GM23338 (cell line): ENCODE measurements at places on chromosomes 12 and 14.

GRCh38 chr12:3624273-3624672, 128.6 kb downstream of the CRACR2A start:
- no peak overlapping the region for H3K27ac ChIP-seq
- no peak for DNase-seq
- no peaks in the 10 kb centered on the region for H3K4me1 ChIP-seq
- H3K36me3 ChIP-seq: no peaks in the 10 kb centered on the region
- no peak overlapping the region for H3K4me3 ChIP-seq

- no peaks in the 10 kb centered on the region for H3K4me1 ChIP-seq
- H3K36me3 ChIP-seq: no peaks in the 10 kb centered on the region
- DNase-seq: no peak
- no peak overlapping the region for H3K4me3 ChIP-seq
- H3K27ac ChIP-seq: no peak overlapping the region
- H3K27me3 ChIP-seq: no peaks in the 10 kb centered on the region
Measured at GRCh38 chr14:34649344-34649743, 19.4 kb upstream of the SNX6 start.

DNA sequence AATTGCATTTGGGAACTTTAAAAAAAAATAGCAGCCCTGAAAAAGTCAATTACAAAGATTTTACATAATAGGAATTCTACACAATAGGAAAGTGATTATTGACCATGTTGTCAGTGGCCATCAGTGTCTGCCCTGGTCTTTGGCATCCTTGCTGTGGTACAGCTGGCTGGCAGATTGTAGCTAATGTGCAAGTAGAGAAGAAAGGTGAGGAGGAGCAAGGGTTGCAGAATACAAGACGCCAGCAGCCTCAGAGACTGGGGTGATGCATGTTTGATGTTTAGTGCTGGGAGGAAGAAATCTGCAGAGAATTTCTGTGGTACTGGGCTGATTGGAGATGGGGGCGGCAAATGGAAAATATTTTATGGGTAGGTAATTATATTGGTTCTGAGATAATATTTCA, 322.9 kb downstream of the TMEM117 start:
- DNase-seq: no peak
- no peaks in the 10 kb centered on the region for H3K36me3 ChIP-seq
- no peak overlapping the region for H3K27ac ChIP-seq
- H3K27me3 ChIP-seq: no peaks in the 10 kb centered on the region

GRCh38 chr12:67006610-67007009, 262.5 kb upstream of the CAND1 start:
- H3K27me3 ChIP-seq: no peaks in the 10 kb centered on the region
- no peaks in the 10 kb centered on the region for H3K4me1 ChIP-seq
- DNase-seq: no peak
- no peak overlapping the region for H3K4me3 ChIP-seq
- H3K36me3 ChIP-seq: no peaks in the 10 kb centered on the region

DNA sequence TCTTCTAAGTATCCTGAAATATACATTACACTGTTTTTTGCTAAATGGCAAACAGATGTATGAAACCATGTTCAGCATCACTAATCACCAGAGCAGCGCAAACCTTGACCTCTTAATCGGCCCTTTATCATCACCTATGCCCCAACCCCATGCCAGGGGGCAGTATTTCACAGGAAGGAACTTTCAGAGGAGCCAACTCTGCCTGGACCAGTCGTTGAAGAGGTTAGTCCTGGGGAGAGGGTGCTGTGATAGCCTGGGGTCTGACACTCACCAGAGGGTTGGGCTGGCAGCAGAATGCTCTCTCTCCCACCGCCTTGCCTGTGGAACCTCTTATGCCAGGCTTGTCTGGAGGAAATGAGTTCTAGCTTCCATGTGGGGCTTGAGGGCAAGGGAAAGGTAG, 411.7 kb downstream of the TMEM117 start:
- H3K4me1 ChIP-seq: no peaks in the 10 kb centered on the region
- DNase-seq: peak; percentile 71
- 0 out of 2 replicates have a peak, but pooled peaks cover 4% of the 10 kb centered on the region for H3K36me3 ChIP-seq

- peaks cover 24% of the 10 kb centered on the region for H3K27me3 ChIP-seq
- peak overlapping the region; percentile 59 for H3K4me3 ChIP-seq
- peaks cover 20% of the 10 kb centered on the region for H3K36me3 ChIP-seq
- DNase-seq: peak; percentile 91
Measured at GRCh38 chr12:89349814-89350213, 2.5 kb downstream of the DUSP6 start.

DNA sequence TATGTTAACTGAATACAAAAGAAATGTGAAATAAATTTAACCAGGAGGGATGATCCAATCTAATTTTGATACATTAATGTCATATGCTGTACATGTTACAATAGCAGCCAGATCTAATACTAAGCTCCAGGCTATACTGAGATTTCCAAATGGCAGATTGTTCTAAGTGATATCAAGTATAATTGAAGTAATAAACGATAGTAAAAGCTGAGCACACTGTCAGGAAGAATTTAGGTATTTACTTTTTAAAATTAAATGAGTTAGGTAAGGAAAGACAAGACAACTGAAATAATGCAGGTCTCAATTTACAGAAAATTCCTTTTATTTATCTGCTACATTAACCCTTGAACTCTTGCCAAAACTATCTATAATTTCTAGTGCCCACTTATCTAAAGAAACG, 39.9 kb downstream of the INSM2 start:
- no peak for DNase-seq
- no peak overlapping the region for H3K4me3 ChIP-seq
- no peaks in the 10 kb centered on the region for H3K4me1 ChIP-seq
- H3K27ac ChIP-seq: no peak overlapping the region

- no peaks in the 10 kb centered on the region for H3K27me3 ChIP-seq
- no peak for DNase-seq
- no peak overlapping the region for H3K4me3 ChIP-seq
- H3K27ac ChIP-seq: no peak overlapping the region
Measured at GRCh38 chr12:50215033-50215432, 47.9 kb upstream of the CERS5 start.

DNA sequence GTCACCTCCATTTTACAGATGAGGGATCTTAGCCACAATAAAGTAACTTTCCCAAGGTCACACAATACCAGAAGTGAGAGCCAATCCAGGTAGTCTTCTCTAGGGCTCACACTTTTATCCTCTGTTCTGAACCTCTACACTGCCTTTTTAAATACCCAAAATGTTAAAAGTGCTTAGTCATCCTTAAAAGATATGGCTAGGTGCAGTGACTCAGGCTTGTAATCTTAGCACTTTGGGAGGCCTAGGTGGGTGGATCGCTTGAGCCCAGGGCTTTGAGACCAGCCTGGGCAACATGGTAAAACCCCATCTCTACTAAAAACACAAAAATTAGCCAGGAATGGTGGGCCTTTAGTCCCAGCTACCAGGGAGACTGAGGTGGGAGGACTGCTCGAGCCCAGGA, 104.1 kb upstream of the PPP4R3A start:
- H3K27ac ChIP-seq: no peak overlapping the region
- DNase-seq: no peak
- 0 out of 2 replicates have a peak, but pooled peaks cover 5% of the 10 kb centered on the region for H3K4me1 ChIP-seq
- H3K36me3 ChIP-seq: no peaks in the 10 kb centered on the region
- H3K4me3 ChIP-seq: no peak overlapping the region

- no peaks in the 10 kb centered on the region for H3K27me3 ChIP-seq
- no peak for DNase-seq
- H3K36me3 ChIP-seq: no peaks in the 10 kb centered on the region; the same call in 1 of the 2 replicates
- H3K27ac ChIP-seq: no peak overlapping the region
- no peak overlapping the region for H3K4me3 ChIP-seq
Measured at GRCh38 chr12:80805106-80805505, 88.4 kb downstream of the MYF5 start.

DNA sequence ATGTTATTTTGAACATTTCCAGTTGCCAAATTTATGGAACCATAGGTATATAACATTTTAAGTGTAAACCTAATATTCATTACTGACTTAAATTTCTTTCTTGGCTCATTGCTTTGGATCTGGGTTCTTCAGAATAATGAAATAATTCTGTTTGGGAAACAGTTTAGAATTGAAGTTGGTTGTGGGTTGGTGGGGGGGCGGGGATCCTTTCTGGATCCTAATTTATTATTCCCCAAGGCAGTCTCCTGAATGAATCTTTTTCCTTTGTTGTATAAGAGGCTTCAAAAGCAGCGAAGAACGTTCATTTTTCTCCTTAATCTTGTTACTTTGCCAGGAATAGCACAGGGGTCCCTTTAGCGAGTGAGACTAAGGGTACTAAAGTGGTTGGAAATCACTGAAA, 325.5 kb downstream of the FOXG1 start:
- no peaks in the 10 kb centered on the region for H3K27me3 ChIP-seq
- DNase-seq: no peak
- H3K27ac ChIP-seq: no peak overlapping the region
- H3K4me1 ChIP-seq: no peaks in the 10 kb centered on the region

- no peaks in the 10 kb centered on the region for H3K27me3 ChIP-seq
- peak; percentile 41 for DNase-seq
- H3K36me3 ChIP-seq: no peaks in the 10 kb centered on the region
- H3K27ac ChIP-seq: no peak overlapping the region
- H3K4me1 ChIP-seq: peaks cover 5% of the 10 kb centered on the region
Measured at GRCh38 chr12:48442179-48442847, 30.0 kb upstream of the ANP32D start.

DNA sequence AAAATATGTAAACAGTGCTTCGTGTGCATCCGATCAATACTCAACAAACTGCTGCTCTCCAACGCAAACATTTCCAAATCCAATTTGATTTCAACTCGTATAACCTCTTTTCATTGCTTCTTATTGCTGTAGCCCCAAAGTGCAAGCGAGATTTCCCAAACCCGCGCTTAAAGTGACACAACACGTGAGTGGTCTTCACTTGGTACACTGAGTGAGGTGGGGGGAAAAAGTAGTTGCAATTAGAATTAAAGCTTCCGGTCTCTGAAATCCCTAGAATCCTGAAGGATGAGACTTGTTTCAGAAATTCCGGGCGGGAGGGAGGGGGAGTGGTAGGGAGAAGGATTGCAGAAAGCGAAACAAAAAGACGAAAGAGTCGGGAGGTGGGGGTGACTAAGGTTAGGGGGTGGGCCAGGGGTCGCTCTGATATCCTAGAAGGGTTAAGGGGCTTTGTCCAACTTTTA, 387.5 kb downstream of the BCAT1 start:
- H3K36me3 ChIP-seq: no peaks in the 10 kb centered on the region
- peak overlapping the region; percentile 89 for H3K4me3 ChIP-seq
- H3K4me1 ChIP-seq: peaks cover 50% of the 10 kb centered on the region
- H3K27ac ChIP-seq: no peak overlapping the region

DNA sequence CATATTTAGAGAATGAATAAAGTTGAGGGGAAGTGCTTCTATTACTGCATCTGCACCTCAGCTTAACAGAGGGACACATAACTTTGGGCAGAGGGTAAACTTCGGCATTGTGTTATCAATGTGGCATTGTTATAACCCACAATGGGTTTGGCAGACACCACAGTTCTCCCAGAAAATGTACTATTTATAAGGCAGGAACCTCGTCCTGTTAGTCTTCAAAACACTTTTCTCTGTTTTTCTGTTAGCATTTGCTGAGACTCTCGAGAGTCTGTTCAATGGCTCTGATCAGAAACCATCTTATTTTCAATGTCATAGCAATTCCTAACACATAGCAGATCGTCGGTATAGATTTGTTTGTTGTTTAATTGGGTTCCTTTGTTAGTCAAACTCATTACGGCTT, 13.9 kb downstream of the PPP1R36 start:
- H3K4me1 ChIP-seq: peaks cover 5% of the 10 kb centered on the region; the same call in 1 of the 2 replicates
- 0 out of 2 replicates have a peak, but pooled peaks cover 4% of the 10 kb centered on the region for H3K36me3 ChIP-seq
- no peaks in the 10 kb centered on the region for H3K27me3 ChIP-seq
- H3K27ac ChIP-seq: no peak overlapping the region

- H3K27ac ChIP-seq: no peak overlapping the region
- H3K36me3 ChIP-seq: no peaks in the 10 kb centered on the region
- DNase-seq: no peak
- H3K4me1 ChIP-seq: peaks cover 33% of the 10 kb centered on the region
- no peaks in the 10 kb centered on the region for H3K27me3 ChIP-seq
Measured at GRCh38 chr14:38053666-38054065, 154.0 kb upstream of the SSTR1 start.

GRCh38 chr14:73489481-73490175, 1.1 kb upstream of the RIOX1 start:
- no peak overlapping the region for H3K4me3 ChIP-seq
- DNase-seq: peak; percentile 33
- 0 out of 2 replicates have a peak, but pooled peaks cover under 1% of the 10 kb centered on the region for H3K36me3 ChIP-seq
- no peak overlapping the region for H3K27ac ChIP-seq
- peaks cover 10% of the 10 kb centered on the region; the same call in 1 of the 2 replicates for H3K27me3 ChIP-seq

GRCh38 chr12:106106061-106106566, 32.6 kb downstream of the NUAK1 start:
- H3K27ac ChIP-seq: no peak overlapping the region
- no peaks in the 10 kb centered on the region for H3K27me3 ChIP-seq
- no peak for DNase-seq
- H3K4me3 ChIP-seq: no peak overlapping the region
- H3K36me3 ChIP-seq: no peaks in the 10 kb centered on the region
- peaks cover 47% of the 10 kb centered on the region for H3K4me1 ChIP-seq

GRCh38 chr14:66074537-66074936, 411.6 kb upstream of the CCDC196 start:
- H3K4me1 ChIP-seq: no peaks in the 10 kb centered on the region
- no peaks in the 10 kb centered on the region for H3K36me3 ChIP-seq
- no peak overlapping the region for H3K27ac ChIP-seq
- H3K4me3 ChIP-seq: no peak overlapping the region

GRCh38 chr12:132095520-132096409, 48.4 kb downstream of the DDX51 start:
- DNase-seq: no peak
- no peak overlapping the region for H3K27ac ChIP-seq
- H3K27me3 ChIP-seq: no peaks in the 10 kb centered on the region
- no peak overlapping the region for H3K4me3 ChIP-seq
- H3K36me3 ChIP-seq: peaks cover 12% of the 10 kb centered on the region
- no peaks in the 10 kb centered on the region for H3K4me1 ChIP-seq

DNA sequence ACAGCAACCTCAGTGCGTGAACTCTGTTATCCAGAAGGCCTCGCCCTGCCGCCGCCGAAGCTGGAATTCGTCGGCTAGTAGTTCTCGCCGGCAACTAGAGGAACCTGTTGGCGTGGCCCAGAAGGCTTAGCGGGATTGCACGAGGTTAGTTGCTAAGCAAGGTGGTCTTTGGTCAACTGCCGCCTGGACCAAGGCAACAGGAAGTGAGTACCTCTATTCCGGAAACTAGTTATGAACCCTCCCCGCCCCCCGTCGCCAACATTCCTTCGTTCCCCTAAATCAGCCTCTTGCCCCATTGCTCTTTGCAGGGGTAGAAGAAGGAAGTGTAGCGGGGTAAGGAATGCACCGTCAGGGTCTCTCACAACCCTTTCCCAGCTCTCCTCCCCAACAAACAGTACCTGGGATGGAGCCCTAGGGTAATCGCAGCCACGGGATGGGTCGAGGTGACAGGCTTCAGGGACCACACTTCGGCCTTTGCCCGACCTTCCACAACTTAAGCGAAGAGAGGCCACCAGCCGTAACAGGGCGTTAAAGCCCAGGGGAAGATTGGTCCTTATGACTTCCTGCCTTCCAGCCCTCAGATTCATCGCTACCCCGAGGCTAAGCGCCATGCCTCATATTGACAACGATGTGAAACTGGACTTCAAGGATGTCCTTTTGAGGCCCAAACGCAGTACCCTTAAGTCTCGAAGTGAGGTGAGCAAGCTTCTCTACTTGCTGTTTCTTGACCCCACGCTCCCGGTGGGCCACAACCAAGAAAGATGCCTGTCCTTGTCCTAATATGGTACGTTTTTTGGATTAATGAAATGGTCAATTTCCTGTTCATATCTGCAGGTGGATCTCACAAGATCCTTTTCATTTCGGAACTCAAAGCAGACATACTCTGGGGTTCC, at the start of gene GMPR2:
TSS of gene GMPR2 (plus strand) at position 285 of the 893 bp plus-strand sequence. CDS start at position 610, 325 bp downstream.
- peaks cover 17% of the 10 kb centered on the region; the same call in 1 of the 2 replicates for H3K36me3 ChIP-seq
- peak within 1 kb of the TSS; percentile 81 for H3K4me3 ChIP-seq
- peaks cover 15% of the 10 kb centered on the region for H3K4me1 ChIP-seq
- H3K27ac ChIP-seq: peak within 1 kb of the TSS; percentile 93

GRCh38 chr12:123035841-123036240, 55.4 kb downstream of the ARL6IP4 start:
- no peak overlapping the region for H3K27ac ChIP-seq
- H3K27me3 ChIP-seq: no peaks in the 10 kb centered on the region
- no peak for DNase-seq
- H3K4me1 ChIP-seq: no peaks in the 10 kb centered on the region
- H3K36me3 ChIP-seq: no peaks in the 10 kb centered on the region
- H3K4me3 ChIP-seq: no peak overlapping the region
